Left lung (tissue), 14 donors: ENCODE measurements at places on chromosomes 1 and 21. TPM values are rescaled to one million over a fixed set of nuclear protein-coding genes. Genes with fewer than 3 reads are reported as not detected.

The FAM151A gene
- 0.59 TPM for polyA plus RNA-seq

The AMY2B gene
- 37.3 TPM for polyA plus RNA-seq

The RGS8 gene
- polyA plus RNA-seq, result not detected

DNA sequence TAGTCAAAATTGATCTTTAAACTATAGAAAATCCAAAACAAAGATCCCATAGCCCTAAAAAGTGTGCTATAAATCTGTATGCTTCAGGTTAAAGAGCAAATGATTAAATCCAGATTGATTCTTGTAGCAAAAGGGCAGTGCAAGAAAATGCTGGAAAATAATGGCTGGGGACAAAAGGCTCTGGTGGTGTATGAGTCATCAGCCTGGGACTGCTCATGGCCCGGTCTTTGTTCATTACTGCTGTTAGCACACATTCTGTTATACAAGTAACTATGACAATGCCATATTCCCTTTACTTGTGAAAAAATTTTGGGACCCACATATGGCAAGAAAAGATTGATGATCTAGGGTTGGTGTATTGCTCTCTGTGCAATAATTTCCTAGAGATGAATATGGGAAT is 89.1 kb downstream of the RWDD3 start:
- H3K36me3 ChIP-seq, result no peaks in the 10 kb centered on the region
- H3K4me1 ChIP-seq, result no peaks in the 10 kb centered on the region
- H3K27ac ChIP-seq, result no peak overlapping the region
- H3K27me3 ChIP-seq, result no peaks in the 10 kb centered on the region
- H3K4me3 ChIP-seq, result no peak overlapping the region

DNA sequence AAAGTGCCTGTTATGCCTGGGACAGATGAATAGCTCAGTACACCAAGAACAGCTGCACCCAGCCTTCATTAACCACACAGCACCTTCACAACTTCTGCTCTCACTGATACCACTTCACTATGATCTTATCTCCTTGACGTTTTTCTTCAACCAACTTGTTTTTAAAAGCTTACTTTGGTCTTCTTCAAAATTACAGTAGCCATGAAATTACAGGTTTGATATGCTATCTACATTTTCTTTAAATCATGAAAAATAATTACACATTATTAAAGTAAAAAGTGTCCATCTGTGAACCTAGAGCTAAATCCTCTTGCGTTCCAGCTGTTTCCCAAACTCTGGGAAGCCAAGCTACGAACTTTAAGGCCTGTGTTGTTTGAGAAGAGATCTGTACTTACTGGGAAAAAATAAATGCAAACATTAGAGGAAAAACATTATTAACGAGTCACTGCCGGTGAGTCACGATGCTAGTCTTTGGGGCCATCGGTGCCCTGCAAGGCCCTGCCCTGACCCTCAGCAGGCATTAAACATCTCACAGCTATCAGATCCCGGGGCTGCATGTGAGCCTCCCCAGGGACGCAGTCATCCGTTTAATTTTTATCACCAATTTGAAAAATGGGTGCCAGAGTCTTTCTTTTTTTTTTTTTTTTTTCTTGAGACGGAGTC is 56.3 kb upstream of the GPR153 start:
- no peak for DNase-seq
- H3K27ac ChIP-seq, result no peak overlapping the region
- no peaks in the 10 kb centered on the region for H3K4me1 ChIP-seq
- H3K4me3 ChIP-seq, result no peak overlapping the region
